ENCODE measurements at places on chromosomes 6 and 20. TPM values are rescaled to one million over a fixed set of nuclear protein-coding genes. Genes with fewer than 3 reads are reported as not detected.

DNA sequence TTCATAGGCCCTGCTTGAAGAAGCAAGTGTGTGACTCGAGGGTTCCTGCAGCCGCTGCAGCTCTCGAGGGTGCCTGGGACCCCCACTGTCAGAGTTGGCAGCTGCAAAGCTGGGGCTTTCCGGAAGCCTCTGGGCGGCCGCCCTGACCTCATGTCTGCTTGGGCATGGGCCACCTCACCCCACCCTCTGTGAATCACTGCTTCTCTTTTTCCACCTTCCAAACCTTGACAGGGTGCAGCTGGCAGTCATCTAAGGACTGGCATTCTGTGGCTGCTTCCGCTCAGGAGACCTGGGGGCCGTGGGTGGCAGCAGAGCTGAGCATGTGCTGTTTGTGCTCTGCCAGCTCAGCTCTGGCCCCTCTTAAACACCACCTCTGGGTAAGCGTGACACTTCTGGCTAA lies 32.0 kb downstream of the ERMARD start:
- no peak for DNase-seq

DNA sequence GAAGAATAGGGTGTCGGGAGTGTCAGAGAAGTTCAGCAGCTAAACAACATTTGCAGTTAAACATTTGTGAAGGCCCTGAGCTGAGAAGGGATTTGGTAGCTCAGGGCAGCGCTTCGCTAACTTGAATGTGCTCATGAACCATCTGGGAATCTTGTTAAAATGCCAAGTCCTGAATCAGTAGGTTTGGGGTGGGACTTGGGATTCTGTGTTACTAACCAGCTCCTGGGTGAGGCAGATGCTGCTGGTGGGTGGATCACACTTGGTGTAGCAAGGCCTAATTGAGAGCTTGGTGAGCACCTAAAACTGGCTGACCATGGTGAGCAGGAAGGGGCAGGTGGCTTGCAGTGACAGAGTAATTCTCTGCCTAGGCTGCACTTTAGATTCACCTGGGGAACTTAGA lies 5.9 kb downstream of the PTPRA start:
- DNase-seq = no peak

DNA sequence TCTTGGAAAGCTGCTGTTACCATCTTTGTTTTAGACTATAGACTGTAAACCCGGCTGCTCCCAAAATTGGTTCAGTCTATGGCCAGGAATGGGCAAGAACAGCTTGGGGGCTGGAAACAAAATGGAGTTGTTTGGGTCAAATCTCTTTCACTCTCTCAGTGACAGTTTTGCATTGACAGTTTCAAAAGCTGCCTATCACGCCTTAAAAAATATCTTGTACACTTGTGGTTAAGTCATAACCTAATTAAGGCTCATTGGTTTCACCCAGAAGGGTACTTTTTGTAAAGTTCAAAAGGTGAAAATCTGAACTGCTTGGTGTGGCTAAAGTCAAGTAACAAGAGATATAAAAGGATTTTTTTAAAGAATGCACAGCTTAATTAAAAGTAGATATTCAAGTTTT lies 76.1 kb upstream of the PRL start:
- no peak for DNase-seq

GRCh38 chr20:48962976-48963771 lies 41.7 kb downstream of the ARFGEF2 start:
- DNase-seq = no peak

DNA sequence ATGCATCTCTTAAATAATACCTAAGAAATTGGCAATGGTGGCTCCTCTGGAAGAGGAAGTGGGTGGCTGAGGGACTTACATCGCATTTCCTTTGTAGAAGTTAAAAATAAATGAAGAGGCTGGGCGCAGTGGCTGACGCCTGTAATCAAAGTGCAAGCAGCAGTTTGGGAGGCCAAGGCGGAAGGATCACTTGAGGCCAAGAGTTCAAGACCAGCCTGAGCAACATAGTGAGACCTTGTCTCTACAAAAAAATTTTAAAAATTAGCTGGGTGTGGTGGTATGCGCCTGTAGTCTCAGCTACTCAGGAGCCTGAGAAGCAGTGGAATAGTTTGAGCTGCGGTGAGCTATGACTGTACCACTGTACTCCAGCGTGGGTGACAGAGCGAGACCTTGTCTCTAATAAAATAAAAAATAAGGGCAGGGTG lies 12.2 kb upstream of the NCOA3 start:
- DNase-seq = no peak

- DNase-seq = peak; percentile 73
Measured at GRCh38 chr6:156687789-156688619, 89.2 kb upstream of the ARID1B start.

DNA sequence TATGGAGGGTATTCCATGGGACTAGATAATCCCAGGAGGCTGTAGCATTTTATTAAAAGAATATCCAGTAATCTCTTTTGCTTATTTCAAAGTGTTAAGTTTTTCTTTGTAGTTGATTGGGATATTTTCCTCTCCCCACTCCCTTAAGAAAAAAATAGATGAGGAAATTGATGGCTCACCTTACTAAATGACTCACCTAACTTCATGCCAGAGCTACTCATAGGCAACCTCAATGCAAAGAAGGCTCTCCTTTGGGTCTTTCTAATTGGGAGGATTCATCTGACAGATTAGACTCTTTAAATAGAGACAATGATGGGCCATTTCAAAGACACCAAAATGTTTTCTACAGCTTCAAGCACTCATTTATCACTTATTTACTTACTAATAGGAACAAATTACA lies 528.5 kb upstream of the BTBD3 start:
- no peak for DNase-seq

DNA sequence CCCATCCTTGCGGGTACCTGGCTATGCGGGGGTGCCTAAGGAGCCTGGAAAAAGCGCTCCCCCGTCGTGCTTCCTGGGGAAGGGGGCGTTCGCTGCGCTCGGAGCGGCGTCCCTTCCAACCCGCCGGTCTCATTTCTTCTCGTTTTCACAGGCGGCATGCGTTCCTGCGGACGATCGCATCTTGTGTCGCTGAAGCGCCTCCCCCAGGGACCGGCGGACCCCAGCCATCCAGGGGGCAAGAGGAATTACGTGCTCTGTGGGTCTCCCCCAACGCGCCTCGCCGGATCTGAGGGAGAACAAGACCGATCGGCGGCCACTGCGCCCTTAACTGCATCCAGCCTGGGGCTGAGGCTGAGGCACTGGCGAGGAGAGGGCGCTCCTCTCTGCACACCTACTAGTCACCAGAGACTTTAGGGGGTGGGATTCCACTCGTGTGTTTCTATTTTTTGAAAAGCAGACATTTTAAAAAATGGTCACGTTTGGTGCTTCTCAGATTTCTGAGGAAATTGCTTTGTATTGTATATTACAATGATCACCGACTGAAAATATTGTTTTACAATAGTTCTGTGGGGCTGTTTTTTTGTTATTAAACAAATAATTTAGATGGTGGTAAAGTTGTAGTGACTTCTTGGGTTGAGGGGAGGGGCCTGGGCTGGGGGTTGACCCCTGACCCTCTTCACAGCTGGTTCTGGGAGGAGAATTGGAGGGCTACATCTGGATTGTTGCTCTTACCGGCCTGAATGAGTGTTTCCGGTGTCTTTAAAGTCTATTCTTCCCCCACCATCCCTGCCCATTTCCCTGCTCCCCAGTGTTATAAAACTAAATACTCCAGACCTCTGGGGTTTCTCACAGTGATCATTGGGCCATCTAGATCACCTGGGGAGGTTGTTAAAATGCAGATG lies 1.1 kb downstream of the ID1 start:
- no peak for DNase-seq

- no peak for DNase-seq
Measured at GRCh38 chr20:51634257-51634656, 91.7 kb upstream of the NFATC2 start.

- no peak for DNase-seq
Measured at GRCh38 chr6:90369024-90369519, 72.4 kb upstream of the BACH2 start.

- DNase-seq = peak; percentile 71
Measured at GRCh38 chr20:17898548-17898994, 70.0 kb downstream of the SNX5 start.

GRCh38 chr20:4470375-4470774 lies 251.3 kb upstream of the PRND start:
- no peak for DNase-seq

DNA sequence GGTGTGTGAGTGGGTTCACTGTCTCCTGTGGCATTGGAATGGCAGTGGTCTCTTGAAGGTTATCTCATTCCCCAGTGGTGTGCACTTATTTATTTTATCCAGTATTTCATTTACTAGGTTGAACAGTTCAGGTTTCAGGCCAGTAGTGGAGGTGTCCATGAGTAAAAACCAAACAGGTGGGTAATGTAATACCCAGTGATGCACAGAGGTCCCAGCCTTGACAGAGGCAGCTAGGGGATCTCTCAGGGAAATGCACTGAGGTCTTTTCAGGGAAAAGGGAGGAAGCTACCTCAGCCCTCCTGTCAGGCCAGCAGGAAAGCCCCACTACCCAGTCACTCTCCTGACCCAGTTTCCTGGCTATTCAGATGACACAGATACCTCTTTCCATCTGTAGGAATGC lies 403.6 kb downstream of the UTRN start:
- DNase-seq = no peak

DNA sequence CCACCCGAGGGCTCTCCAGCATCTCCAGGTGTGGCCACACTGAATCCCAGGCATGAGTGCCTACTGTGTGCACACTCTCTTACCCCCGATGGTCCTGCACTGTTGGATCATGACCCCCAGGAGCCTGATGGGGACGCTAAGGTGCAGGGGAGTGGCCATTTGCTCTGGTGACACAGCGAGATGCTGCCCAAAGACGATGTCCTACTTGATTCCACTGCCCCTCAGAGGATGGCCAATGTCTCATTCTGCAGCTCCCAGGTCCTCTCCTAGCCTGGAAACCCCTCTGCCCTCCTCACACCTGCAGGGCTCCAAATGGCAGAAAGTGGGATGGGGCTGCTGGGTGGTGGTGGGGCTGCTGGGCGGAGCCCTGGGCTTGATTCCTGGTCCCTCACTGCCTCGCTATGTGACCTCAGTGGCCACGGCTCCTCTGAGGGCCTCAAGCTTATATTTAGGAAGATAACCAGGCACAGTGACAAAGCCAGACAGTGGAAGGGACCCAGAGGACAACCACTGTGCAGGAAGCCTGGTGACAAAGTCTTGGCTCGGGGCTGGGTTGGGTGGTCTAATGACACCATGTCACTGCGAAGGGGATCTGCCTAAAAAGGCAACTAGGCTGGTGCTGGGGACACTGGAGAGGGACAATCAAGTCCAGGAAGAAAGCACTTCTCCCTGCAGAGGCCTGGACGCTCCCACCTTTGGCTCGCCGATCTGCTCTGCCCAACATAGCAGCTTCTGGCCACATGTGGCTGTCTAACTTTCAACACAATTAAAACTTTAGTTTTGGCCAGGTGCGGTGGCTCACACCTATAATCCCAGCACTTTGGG lies 28.4 kb downstream of the TGM2 start:
- DNase-seq = no peak

DNA sequence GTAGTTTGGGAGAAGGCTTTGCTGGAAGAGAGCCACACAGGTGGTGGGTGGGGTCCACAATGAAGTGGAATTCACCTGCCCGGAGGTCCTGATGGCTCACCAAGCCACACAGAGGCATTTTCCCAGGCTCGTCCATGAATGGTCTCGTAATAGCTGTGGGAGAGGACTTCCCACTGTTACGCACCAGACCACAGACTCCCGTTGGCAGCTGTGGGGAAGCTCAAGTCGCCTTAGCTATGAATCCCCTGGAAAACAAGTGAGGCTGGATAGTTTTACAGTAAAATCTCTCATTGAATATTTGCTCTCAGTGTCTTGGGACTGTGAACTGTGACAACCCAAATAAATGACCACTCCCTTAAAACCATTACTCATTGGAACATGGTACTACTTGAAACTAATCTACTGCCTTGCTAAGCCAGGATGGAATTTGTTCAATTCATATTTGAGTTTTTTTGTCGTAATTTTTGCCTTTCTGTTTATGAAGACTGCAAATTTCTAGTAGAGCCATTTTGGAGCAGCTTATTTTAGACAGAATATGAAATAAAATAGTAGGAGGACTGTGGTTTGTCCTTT lies 79.4 kb downstream of the JAG1 start:
- no peak for DNase-seq

- no peak for DNase-seq
Measured at GRCh38 chr6:165805636-165806035, 142.6 kb upstream of the PDE10A start.

DNA sequence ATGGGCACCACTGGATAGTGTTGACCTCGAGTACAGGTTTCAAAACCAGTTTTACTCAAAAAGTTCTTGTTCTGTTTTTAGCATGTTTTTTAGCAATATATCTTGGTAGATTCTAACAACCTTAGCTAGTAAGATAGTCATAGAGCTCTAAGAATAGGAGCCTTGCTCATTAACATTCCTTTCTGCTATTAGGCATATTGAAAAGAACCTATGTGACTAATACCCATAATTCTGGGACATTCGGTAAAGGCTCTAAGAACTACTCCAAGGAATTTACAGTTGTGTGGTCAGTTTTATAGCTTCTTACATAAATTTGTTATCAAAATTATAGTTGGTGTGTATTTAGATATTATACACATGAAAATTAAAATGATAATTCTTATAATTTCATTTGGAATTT lies 11.6 kb downstream of the SLC9A8 start:
- DNase-seq = no peak

- no peak for DNase-seq
Measured at GRCh38 chr6:16473184-16473907, 235.0 kb downstream of the GMPR start.

DNA sequence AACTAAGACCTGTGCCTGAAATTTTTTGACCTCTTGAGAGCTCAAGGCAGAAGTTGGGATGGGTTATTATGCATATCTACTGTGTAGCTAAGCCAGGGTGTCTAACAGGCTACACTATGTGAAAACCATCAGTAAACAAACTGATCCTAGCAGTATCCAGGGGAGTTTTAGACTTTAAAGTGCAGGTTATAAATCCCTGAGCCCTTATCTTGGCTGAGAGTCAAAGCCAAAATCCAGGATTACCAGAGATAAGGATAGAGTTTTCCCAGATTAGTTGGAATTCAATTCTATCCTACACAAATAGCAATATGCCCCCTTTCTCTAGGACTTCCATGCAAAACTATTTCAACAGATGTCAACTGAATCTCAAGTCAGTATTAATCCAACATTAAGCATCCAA lies 1229.7 kb downstream of the GRIK2 start:
- DNase-seq = no peak

GRCh38 chr6:1178590-1178989 lies 133.3 kb upstream of the FOXQ1 start:
- no peak for DNase-seq

DDX43 gene
- polyA plus RNA-seq = 0.40 TPM

OCSTAMP gene
- not detected for polyA plus RNA-seq

SPATS1 gene
- polyA plus RNA-seq = not detected

RARS2 gene
- polyA plus RNA-seq = 71.7 TPM

CPNE5 gene
- 13.2 TPM for polyA plus RNA-seq

FABP7 gene
- 0.20 TPM for polyA plus RNA-seq

TRIM31 gene
- not detected for polyA plus RNA-seq

HMGCLL1 gene
- polyA plus RNA-seq = 3.3 TPM

SCGN gene
- 0.12 TPM for polyA plus RNA-seq

RAET1E gene
- polyA plus RNA-seq = 0.37 TPM

CCN5 gene
- 0.28 TPM for polyA plus RNA-seq
